ENCODE measurements at places on chromosomes 4 and X.
A peak's percentile ranks its signal among the peaks of the same experiment; 100 is the strongest.

DNA sequence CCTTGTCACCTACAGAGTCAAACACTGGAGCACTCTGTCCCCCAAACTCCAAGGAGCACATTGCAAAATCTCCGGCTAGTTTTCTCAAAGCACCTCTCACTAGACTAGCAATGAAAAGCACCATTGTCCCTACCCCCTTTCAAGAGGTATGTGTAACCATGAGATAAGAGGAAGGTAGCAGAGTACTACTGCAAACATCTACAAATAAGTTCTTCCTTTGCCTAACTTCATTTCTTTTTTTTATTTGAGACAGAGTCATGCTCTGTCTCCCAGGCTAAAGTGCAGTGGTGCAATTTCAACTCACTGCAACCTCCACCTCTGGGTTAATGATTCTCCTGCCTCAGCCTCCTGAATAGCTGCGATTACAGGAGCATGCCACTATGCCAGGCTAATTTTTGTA lies 17.7 kb downstream of the PPP4R3C start:
- DNase-seq = no peak

DNA sequence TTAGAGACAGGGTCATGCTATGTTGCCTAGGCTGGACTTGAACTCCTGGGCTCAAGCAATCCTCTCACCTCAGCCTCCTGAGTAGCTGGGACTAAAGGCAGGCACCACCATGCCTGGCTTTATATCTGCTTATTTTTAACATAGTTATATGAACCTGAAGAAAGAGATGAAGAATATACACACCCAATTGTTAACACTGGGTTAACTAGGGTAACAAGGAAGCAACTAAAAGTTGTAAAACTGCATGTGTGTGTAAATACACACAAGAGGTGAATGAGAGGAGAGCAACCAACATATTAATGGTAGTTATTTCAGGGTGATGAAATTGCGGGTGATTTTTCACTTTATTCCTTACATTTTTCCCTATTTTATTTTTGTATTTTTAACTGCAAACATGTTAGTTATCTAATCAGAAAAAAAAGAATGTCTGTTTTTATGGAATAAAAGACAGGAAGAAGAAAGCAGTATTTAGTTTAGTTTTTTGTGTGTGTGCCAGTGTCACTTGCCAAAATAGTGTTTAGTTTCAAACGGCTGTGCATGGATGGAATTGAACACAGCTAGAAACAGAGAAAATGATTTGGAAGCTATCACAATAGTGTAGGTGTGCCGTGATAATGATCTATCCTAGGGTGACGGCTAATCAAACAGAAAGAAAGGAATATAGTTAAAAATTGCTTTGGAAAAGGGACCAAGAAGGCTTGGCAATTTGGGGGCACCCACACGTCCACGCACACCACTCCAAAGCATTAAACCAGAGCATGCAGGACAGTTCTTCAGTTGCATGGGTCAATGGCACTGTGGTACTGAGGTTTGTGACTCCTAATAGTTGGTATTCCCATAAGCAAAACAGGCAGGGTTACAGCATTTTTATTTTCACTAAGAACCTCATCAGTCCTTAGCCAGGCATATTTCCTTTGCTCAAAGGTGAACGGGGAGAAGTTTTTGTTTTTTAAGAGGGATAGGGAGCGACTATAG lies 89.1 kb upstream of the KLHL13 start:
- DNase-seq = no peak

GRCh38 chr4:14865031-14865366 lies 137.3 kb upstream of the CPEB2 start:
- DNase-seq = no peak

- no peak for DNase-seq
Observed at GRCh38 chr4:18733961-18734360, 712.4 kb upstream of the LCORL start.

DNA sequence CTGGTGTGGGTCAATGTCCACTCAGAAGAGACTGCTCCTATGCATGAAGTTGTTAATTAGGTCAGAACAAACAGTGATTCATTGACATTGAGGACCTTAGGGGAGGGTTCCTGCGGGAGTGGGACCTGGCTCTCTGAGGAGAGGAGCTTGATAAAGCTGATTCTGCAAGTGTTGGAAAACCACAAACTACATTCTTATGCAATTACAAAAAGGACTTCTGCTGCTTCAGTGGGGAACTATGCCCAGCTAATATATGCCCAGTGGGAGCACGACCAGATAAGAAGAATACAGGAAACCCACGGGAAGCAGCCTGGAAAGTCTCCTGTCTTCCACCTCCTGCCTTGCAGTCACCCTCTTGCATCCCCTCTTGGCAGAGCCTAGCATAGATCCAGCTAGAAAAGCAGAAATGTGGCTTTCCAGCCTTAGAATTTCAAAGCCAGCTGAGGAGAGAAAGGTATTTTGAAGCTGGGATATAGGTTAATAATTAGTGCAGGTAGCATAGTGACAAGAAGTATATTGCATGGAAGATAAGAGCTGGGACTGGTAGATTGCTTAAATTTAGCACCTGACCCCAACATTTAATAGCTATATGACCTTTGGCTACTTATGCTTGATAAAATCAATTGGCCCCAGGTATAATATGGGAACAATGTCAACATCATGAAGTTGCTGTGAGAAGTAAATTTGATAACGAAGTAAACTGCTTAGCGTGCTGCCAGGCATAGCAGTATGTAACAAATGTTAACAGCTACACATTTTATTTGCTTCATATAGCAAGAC lies 34.9 kb upstream of the UGT8 start:
- no peak for DNase-seq

GRCh38 chr4:19791422-19792123 lies 460.1 kb upstream of the SLIT2 start:
- no peak for DNase-seq

- DNase-seq = no peak
Observed at GRCh38 chr4:90254357-90254756, 127.2 kb downstream of the CCSER1 start.

GRCh38 chrX:86171366-86171765 lies 23.1 kb downstream of the DACH2 start:
- DNase-seq = no peak

GRCh38 chr4:26873391-26874026 lies 12.9 kb downstream of the STIM2 start:
- DNase-seq = no peak

- no peak for DNase-seq
Observed at GRCh38 chrX:2188840-2189239, 311.9 kb downstream of the DHRSX start.

DNA sequence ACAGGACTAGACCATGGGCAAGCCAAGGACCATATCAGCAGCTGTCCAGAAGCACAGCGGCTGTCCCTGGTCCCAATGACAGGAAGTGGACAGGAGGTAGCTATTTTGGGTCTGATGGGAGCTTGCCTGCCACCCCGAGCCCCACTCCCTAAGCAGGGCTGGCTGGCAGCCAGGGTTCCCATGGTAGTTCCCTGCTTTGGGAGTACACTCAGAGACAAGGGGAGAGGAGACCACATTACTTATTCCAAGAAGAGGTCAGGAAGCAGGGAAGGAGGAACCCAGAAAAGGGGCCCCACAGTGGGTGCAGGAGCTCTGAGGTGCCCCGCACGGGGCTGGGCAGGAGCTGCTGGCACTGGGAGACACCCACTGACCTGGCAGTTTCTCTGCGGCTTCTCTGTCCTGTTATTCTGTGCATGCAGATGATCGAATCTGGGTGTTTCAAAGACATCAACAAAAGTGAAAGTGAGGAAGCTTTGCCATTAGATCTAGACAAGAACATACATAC lies 36.3 kb downstream of the HTT-AS start:
- DNase-seq = peak; percentile 54

- DNase-seq = no peak
Observed at GRCh38 chr4:16580514-16580913, 317.9 kb downstream of the LDB2 start.

DNA sequence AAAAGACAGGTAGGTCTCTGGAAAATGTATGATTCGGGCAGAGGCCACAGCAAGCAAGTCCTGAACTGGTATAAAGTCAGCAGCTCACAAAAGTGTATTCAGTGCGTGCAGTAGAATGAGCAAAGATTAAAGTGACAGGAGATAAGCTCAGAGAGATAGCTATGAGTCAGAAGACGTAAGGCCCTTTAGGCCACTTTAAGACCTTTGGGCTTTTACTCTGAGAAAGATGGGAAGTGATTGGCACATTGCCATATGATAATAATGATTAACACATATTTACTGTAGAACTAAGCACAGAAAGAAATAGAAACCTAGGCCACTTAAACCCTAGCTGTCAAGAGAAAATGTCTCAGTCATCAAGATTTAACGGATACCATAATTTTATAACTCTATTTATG lies 51.7 kb downstream of the TBCK start:
- no peak for DNase-seq

GRCh38 chr4:38037612-38038011 lies 77.4 kb downstream of the PTTG2 start:
- DNase-seq = no peak

DNA sequence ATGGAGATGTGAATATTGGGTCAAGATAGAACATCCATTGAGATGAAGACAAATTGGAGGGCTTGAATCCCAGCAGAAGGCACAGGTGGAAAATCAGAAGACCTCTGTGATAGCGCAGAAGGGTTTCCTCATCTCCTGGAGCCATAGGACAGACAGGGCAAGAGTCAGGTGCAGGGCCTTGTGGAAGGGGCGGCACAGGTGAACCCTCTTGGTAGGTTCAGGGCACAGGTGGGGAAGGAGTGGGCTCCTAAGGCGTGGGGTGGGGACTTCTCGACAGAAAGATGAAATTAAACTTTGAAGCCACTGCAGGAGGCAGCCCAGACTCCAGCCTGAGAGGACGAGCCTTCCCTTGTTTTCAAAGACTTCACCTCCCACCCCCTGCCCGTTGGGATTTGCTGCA lies 9.3 kb upstream of the RGS12 start:
- no peak for DNase-seq

DNA sequence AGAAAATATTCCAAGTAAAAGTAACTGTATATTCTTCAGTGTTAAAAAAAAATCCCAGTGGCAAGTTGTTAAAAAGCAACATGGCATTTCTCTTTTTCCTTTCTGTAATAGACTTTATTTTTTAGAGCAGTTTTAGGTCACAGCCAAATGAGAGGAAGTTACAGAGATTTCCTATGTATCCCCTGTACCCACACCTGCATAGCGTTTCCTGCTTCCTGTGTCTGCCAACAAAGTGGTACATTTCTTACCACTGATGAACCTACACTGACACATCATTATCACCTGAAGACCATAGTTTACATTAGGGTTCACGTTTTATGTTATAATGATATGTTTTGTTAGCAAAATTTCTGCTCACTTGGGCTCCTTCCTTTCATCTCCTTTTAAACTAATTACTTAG lies 124.7 kb downstream of the GPAT3 start:
- no peak for DNase-seq

Measured in ovary (tissue), 10 donors.